Iris pigment epithelial cell (primary cell): ENCODE measurements at places on chromosomes 16 and 17.

DNA sequence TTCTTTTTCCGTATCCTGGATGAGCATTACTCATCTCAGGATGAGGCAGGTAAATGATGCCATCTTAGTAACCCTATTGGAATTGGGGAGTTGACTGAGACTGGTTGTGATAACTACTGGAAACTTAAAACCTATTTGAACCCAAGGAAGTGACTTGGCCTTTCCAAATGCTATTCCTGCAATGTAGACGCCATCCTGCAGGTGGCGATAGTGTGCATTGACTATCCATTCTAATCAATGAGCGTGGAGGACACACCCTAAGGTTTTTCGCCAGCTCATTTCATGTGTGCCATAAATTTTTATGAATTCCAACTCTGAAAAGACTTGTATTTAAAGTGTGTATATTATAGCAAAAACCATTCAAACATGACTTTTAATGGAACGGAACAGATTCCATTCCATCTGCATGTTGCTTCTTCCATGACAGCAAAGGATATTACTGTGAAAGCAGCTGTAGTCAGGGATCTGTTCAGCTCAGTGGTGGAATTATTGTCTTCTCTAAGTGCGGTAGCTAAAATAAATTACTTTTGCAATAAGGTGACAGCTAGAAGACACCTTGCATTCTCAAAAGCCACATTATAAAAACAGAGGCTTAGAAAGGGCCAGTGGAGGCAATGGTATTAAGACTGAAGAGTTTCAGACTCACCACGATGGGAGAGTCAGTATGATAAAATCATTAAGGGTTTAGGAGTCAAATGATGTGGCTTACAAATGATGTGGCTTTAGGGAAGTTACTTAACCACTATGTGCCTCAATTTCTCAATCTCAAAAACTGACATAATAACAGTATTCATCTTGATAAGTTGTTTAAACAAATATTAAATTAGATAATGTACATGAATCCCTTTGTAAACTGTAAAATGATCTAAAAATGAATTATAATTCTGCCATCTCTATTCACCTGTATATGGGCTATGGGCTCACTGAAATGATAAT is 55.5 kb downstream of the SYT17 start:
- DNase-seq: peak; percentile 9

GRCh38 chr16:23114131-23114904 is 34.9 kb downstream of the USP31 start:
- DNase-seq: no peak

GRCh38 chr16:4825196-4825595 is 21.9 kb downstream of the GLYR1 start:
- no peak for DNase-seq

DNA sequence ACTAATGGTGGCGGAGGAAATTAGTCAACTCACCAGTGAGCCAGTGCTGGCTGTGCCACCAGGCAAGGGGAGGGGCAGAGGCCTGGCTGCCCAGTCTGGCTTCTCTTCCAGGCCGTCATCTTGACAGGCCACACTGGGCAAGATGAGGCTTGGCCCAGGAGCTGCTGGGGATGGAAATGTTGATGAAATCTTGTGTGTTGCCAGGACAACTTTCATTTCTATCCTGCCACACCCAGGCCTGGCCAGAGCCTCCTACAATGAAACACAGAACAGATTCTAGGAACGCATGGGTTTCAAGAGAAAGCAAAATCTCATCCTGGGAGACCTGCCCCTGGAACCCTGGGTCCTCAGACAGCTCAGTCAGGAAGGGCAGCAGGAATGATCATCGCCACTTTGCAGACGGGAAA is 9.3 kb downstream of the HEXIM2 start:
- peak; percentile 76 for DNase-seq

DNA sequence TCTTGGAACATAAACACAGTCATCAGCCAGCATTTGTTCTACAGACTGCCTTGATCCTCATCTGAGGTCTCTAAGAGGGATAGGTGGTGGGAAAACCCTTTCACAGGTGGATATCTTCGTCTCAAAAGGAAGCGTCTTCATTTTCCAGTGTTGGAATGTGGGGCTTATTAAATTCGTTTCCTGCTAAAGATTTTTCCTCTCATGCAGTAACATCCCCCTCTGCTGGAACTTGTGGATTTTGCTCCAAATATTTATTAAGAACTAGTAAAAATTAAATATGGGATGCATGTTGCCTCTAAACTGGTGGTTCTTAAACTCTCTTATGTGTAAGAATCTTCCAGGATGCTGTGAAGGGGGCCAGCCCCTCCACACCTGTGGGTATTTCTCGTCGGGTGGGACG is 20.1 kb upstream of the MLYCD start:
- DNase-seq: peak; percentile 53

- DNase-seq: no peak
These were observed 25.9 kb upstream of the FAAP100 start for GRCh38 chr17:81578038-81578441.

DNA sequence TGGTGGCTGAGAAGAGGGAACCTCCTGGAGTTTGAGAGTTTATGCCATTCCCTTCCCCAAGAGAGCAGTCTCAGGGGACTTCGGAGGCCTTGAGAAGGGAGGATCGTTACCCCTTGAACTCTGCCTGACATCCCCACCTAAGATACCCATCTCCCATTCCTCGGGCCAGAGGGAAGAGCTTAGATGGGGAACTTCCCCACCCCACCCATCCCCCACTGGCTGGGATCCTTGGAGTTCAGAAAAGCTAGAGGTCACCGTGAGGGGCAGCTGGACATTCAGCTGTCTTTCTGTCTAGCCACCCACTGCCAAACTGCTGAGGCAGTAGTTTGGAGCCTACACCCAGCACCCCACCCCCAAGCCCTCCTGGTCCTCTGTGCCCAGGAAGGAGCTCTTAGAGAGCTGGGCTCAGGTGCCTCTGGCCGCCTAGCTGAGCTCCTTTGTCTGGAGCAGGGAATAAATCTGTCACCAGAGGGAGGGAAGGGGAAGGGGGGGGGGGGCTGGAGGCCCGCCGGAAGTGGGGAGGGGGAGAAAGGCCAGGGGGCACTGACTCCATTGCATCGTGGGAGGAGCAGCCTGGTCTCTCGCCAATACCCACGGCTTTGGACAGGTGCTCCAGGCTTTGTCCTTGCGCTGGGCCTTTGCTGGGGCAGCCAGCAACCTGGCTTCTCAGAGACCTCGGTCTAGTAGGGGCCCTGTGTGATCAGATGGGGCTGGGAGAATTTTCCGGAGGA is 1.0 kb downstream of the HSD11B2 start:
- no peak for DNase-seq

GRCh38 chr16:85049706-85050305 is 22.2 kb downstream of the KIAA0513 start:
- DNase-seq: no peak

DNA sequence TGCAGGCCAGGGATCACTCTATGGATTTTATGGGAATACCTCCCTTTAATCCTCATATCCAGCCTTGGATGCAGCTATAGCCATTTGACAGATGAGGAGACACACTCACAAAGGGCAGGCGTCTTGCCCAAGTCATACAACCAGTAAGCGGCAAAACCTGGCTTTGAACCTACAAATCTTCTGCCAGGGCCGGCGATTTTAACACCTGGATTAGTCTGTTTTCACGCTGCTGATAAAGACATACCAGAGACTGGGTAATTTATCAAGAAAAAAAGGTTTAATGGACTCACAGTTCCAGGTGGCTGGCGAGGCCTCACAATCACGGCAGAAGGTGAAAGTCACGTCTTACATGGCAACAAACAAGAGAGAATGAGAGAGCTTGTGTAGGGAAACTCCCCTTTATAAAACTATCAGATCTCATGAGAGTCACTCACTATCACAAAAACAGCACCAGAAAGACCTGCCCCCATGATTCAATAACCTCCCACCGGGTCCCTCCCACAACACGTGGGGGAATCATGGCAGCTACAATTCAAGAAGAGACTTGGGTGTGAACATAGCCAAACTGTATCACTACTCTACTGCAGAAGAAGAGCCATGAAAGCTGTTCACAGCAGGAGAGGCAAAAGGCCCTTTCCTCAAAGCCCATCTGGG is 67.5 kb downstream of the XYLT1 start:
- no peak for DNase-seq

DNA sequence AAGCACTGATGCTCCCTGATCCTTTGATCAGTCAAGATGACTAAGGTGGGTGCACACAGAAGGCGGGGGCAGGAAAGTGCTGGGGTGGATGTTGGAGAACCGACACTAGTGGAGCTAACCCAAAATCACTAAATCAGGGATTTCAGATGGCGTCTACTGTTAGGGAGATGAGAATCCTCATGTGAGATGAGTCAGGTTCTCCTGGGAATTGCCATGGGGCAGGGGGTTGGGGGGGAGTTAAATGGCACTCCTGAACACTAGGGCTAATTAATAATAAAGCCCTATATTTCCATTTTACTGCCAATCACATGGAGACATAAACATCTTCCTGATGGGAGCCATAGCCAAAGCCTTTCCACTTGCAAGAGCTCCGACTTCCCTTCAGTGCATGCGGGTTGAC is 804.1 kb downstream of the KCNJ18 start:
- no peak for DNase-seq

DNA sequence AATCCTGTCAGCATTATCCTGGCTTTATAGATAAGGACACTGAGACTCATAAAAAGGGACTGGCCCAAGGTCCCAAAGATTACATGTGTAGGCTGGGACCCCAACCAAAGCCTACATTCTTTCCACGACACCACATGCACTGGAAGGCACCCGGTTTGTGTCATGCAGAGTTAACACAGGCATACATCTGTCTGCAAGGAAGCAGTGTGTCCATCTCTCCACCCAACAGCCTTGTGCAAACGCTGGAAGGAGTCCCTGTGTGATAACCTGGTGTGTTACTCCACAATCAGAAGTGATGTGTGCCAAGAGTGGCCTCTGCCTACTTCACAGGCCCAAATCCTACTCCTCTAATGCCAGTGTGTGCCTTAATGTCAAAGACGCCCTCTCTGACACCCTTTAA is 139.8 kb downstream of the PARN start:
- DNase-seq: no peak

- peak; percentile 20 for DNase-seq
These were observed 16.5 kb downstream of the YPEL2 start for GRCh38 chr17:59347975-59348391.

GRCh38 chr16:68411086-68411485 is 37.2 kb downstream of the SMPD3 start:
- no peak for DNase-seq

GRCh38 chr16:29028457-29029167 is 43.8 kb downstream of the LAT start:
- DNase-seq: peak; percentile 72

- DNase-seq: no peak
These were observed 9.7 kb downstream of the ZG16B start for GRCh38 chr16:2839650-2840450.

DNA sequence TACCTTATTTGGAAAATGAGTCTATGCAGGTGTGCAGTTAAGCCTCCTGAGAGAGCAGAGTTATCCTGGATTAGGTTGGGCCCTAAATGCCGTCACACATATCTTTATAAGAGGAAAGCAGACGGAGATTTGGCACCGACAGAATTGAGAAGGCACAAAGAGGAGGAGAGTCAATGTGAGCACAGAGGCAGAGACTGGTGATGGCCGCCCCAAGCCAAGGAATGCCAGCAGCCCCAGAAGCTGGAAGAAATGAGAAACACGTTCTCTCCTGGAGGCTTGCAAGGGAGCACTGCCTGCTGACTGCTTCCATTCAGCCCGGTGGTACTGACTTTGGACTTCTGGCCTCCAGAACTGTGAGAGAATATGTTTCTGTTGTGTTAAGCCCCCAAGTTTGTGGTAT is 3.2 kb downstream of the SLC46A1 start:
- no peak for DNase-seq

DNA sequence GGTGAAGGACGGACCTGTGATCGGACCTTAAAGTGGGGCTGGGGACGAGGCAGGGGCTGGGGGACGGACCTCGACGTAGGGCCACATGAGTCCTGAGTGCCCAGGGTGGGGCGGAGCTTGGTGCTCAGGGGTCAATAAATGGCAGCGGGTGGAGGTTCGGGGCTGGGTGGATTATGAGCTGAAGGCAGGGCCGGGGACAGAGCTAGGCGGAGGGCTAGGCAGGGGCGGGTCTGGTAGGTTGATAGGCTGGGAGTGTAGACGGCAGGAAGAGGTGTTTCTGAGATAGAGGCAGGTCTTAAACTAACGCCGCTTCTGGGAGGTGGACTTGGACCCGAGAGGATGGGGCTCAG is 733 bp downstream of the CHRNB1 start:
- no peak for DNase-seq

DNA sequence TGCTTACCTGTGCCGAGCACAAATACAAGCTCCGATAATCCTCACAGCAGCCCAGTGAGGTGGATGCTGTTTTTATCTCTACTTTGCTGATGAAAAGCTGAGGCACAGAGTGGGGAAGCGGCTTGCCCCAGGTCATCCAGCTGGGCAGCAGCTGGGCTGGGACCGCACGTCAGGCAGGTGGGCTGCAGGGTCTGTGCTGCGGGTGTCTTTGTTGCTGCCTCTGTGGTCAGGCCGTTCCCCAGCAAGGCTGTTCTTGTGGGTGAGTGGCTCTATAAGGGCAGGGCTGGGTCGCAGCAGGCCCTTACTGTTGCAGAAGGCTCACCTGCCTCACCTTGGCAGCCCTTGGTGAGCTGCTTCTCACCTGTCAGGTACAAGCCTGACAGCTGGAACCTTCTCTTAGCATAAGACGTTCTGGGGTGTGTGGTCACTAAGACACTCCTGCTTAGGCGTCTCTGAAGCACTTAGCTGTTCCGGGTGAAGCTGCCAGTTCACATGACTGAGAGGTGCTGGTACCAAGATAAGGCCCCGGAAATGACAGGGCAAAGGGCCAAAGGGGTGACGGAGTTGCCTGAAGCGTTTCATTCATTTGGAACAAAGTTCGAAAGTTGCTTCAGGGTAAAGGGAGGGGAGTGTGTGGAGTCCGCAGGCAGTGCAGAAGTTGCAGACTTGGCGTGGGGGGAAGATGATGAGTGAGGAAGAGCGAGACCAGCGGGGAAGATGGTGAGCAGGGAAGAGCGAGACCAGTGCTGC is 17.4 kb downstream of the IRF8 start:
- peak; percentile 52 for DNase-seq

DNA sequence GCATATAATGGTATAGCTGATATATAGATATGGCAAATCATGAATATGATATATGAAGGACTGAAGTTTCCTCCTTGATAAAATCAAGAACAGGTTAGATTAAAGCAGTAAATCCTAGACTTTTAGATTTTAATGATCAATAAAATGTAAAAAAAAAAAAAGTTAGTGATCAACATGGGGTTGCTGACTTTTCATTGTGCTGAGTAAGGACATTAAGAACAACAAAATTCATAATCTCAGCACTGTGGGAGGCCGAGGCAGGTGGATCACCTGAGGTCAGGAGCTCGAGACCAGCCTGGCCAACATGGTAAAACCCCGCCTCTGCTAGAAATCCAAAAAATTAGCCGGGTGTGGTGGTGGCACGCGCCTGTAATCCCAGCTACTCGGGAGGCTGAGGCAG is 10.4 kb upstream of the CHD3 start:
- no peak for DNase-seq
